ENCODE measurements at places on chromosomes 2 and 18. TPM values are rescaled to one million over a fixed set of nuclear protein-coding genes. Genes with fewer than 3 reads are reported as not detected.

GRCh38 chr2:238811759-238812158 is 36.1 kb upstream of the TWIST2 start:
- no peak for ATAC-seq

- peak; percentile 24 for ATAC-seq
Measured at GRCh38 chr2:43356774-43357173, 130.4 kb upstream of the ZFP36L2 start.

DNA sequence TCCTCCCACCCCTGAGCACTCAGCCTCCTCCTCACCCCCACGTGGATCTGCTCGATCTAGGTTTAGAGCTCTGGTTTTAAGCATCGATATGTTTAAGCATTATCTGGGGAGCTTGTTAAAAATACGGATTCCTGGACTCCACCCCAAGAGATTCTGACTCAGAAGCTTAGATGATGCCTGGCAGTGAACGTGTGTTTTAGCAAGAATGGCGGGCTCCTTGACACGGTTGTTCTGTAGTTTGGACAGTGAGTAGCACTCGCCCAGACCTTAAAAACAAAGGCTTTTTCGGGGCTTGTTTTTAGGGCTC is 47.3 kb downstream of the LDLRAD4 start:
- no peak for ATAC-seq

- ATAC-seq: no peak
Measured at GRCh38 chr2:112061840-112062239, 6.8 kb downstream of the TMEM87B start.

PIEZO2 gene
- total RNA-seq: 1.7 TPM

TDRD15 gene
- 0.05 TPM for total RNA-seq

STEAP3 gene
- total RNA-seq: 60.0 TPM

DNA sequence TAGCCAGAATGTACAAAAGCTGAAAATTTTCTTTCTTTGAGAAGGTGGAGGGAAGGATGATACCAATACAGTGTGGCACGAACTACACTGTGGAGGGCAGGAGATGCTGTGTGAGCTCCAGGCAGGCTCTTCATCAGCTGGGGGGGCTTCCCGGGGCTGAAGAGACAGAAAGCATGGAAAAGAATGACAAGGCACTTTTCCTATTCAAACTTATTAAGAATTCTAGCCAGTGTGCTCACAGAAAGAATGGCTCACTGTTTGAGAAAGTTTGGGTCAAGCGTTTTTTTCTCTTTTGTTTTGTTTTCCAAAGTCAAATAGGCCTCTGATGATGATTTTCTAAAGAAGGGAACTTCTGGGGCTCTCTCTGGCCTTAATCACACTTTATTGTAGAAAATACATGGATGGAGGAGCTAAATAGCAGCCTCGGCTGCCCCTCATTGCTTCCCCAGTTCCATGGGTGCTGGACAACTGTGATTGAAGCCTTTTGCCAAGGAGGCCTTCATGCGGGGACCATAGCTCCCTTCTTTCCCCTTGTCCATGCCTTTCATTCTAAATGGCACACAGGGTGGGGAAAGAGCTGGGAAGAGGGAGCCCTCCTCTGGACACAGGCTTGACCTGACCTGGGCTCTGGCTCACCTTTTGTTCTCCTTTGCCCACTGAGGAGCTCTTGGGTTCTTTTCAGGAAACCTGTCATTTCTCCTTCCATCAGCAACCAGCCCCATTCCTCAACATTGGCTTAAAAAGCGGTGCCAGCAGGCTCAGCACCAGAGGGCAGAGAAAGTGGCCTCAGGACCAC is 130.6 kb downstream of the TDRD15 start:
- peak; percentile 18 for ATAC-seq

- ATAC-seq: peak; percentile 26
Measured at GRCh38 chr2:129490641-129491040, 488.8 kb upstream of the RAB6C start.

RBKS gene
- 2.8 TPM for total RNA-seq

SPP2 gene
- total RNA-seq: 0.53 TPM

DNA sequence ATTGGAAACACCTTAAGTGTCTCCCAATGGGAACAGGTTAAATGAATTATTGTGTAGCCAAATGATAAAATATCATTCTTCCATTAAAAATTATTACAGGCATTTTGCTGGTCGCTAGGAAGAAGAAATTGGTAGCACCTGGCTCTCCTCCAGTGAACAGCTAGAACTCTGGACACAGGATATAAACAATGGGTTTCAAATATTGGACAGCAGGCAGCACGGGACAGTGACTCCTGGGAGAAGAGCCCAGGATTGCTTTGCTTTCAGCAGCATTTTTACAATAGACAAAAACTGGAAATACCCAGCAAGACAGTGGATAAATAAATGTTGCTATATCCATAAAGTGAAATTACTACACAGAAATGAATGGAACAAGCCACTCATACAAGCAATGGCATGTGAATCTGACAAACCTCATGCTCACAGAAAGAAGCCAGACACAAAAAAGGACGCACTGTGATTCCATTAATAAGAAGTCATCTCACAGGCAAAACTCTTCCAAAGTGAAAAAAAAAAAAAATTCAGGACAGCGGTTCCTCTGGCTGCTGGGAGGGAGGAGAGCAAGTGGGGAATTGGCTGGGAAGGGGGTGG is 50.5 kb downstream of the LAMA1 start:
- ATAC-seq: no peak

SLC14A1 gene
- total RNA-seq: 1.1 TPM

- ATAC-seq: no peak
Measured at GRCh38 chr2:20348542-20348941, 2.1 kb downstream of the PUM2 start.

LYPD6 gene
- 4.6 TPM for total RNA-seq

NR4A2 gene
- 0.23 TPM for total RNA-seq

DNA sequence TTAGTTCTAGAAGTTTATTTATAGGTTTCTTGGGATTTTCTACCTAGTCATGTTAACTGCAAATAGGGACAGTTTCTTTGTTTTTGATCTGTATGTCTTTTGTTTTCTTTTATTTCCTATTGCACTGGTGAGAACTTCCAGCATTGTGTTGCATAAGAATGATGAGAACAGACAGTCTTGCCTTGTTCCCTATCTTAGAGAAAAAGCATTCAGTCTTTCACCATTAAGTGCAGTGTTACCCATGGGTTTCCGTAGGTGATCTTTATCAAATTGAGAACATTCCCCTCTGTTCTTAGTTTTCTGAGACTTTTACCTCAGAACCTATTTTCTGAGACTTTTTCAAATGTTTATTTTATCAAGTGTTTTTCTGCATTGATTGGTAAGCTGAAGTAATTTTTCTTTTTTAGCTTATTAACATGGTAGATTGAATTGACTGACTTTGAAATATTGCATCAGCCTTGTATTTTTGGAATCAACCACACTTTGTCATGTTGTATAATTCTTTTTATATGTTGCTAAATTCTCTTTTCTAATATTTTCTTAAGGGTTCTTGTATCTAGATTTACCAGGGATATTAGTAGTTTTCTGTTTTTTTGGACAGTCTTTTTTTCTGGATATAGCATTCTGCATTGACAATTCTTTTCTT is 17.2 kb downstream of the MFSD6 start:
- ATAC-seq: peak; percentile 12

EMILIN1 gene
- total RNA-seq: 1.5 TPM

GRCh38 chr2:40458271-40458794 is 6.4 kb upstream of the SLC8A1 start:
- ATAC-seq: no peak

GRCh38 chr2:26613241-26614215 is 27.6 kb downstream of the CIB4 start:
- ATAC-seq: peak; percentile 53

- peak; percentile 84 for ATAC-seq
Measured at GRCh38 chr2:223972656-223973102, 15.4 kb downstream of the MRPL44 start.

SERPINB12 gene
- not detected for total RNA-seq

ZBTB7C gene
- 11.2 TPM for total RNA-seq

TEX51 gene
- not detected for total RNA-seq

- ATAC-seq: no peak
Measured at GRCh38 chr2:88930659-88931058, 239.2 kb downstream of the RPIA start.

DNA sequence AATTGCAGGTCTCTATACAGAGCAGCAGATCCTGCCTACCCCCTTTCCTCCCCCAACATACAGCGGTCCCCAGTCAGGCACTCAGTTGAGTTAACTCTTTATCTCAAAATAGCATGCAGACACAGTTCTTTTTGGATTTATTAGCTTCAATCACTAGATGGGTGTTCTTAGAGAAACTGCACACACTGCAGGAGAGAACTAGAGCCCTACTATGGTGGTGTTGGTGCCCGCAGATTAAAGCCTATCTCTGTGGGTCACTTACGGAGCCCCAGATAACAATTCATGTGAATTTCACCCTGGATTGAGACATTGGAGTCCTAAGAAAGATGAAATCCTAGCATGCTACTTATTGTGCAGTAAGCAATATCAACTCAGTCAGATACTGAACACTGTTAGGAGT is 11.9 kb downstream of the ADD2 start:
- ATAC-seq: no peak

DNA sequence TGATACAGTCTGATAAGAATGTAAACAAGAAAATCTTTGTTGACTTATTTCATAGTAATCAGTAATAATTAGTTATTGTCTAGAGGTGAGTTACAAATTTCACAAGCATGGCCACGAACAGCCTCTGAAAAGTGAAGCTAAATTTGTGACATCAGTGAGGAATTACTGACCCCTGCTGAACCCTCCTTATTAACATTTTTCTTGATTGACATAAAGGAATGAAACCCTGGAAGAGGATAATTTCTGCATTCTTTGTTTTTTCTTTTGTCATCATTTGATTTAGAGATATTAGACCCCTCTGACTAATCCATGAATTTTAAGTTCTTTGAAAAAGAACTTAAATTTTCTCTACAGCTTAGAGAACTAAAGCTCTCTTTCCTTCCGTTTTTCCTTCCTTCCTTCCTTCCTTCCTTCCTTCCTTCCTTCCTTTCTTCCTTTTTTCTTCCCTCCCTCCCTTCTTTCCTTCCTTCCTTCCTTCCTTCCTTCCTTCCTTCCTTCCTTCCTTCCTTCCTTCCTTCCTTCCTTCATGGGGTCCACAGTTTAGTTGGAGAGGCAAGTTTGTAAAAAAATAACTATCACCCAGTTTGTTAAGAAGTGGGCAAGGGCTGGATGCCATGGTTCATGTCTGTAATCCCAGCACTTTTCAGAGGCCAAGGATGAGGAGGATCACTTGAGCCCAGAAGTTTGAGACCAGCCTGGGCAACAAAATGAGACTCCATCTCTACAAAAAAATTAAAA is 387.0 kb downstream of the MTX2 start:
- ATAC-seq: no peak

C2orf68 gene
- 44.6 TPM for total RNA-seq

IL36A gene
- not detected for total RNA-seq

GRCh38 chr2:128506534-128506933 is 187.9 kb upstream of the HS6ST1 start:
- no peak for ATAC-seq

GRCh38 chr18:63829886-63830285 is 54.7 kb downstream of the SERPINB7 start:
- ATAC-seq: no peak

GRCh38 chr2:43210467-43211303 is 15.7 kb downstream of the ZFP36L2 start:
- peak; percentile 95 for ATAC-seq

MARCHF4 gene
- total RNA-seq: 0.13 TPM

- no peak for ATAC-seq
Measured at GRCh38 chr2:218518876-218519275, 49.3 kb downstream of the USP37 start.

DNA sequence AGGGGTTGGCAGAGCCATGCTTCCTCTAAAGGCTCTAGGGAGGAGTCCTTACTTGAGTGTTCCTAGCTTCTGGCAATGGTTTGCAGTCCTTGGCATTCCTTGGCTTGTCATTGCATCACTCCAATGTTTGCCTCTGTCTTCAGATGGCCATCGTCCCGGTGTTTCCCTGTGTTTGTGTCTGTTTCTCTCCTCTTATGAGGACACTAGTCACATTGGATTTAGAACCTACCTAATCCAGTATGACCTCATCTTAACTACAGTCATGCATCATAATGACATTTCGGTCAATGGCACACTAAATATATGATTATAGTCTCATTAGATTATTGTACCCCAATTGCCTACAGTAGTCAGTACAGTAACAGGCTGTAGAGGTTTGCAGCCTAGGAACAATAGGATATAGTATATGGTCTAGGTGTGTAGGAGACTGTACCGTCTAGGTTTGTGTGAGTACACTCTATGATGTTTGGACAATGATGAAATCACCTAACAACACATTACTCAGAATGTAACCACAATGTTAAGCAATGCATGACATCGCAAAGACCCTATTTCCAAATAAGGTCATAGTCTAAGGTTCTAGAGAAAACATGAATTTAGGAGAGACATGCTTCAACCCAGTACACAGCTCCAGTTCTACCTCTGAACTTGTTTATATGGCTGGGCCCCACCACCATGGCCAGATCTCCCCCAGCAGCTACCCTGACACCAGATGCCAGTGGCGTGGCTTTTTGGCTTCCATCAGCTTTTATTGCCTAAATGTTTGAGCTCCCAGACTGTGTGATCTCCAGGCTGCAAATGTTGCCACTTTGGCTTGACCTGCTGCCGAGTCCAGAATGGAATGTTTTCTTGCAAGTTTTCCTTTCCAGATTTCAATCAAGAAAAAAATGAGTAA is 22.1 kb downstream of the SRD5A2 start:
- no peak for ATAC-seq

- no peak for ATAC-seq
Measured at GRCh38 chr2:101341421-101341820, 32.9 kb upstream of the RNF149 start.

SERPINB11 gene
- total RNA-seq: 0.32 TPM

GAREM1 gene
- total RNA-seq: 12.8 TPM

EN1 gene
- 1.1 TPM for total RNA-seq

GRCh38 chr2:132448771-132449170 is 32.2 kb downstream of the GPR39 start:
- peak; percentile 71 for ATAC-seq

- ATAC-seq: no peak
Measured at GRCh38 chr2:157339965-157340655, 14.5 kb upstream of the ERMN start.

CD226 gene
- 0.68 TPM for total RNA-seq

DNA sequence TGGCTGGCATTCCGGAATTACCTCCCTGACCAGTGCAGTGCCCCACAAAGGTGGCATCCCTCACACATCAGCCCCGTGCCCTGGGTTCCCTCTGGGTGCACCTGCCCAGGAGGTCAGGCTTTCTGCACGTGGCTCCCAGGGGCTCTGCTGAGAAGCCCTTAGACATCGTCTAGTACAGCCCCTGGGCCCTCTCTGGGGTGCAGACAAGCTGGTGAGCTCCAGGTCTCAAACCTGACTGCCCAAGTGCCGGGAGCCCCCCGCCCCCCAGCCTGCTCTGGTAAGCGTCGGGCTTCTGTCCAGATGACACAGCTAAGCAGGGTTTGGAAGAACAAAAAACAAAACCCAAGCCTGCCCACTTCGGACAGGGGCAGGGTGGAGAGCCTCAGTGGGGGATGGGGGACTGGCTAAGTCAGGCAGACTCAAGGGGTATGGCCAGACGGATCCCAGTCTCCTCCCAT is 20.2 kb downstream of the TWIST2 start:
- no peak for ATAC-seq

CTIF gene
- 85.9 TPM for total RNA-seq

DNA sequence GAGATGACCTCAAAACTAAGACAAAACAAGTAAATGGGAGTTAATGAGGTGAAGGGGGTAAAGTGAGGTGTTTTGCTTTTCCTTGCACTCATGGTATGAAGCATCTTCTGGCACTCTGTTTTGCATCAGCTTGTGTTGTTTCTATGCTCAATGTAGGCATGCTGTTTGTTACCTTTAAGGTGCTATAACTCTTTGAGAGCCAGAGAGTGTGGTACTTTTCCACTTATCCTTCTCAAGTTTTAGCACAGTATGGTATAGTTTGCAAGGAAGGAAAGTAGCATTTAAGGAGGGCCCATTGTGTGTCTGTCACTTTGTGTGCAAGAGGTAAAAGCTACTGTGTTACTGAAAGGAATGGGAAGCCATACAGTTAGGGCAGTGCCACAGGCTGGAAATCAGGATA is 17.5 kb upstream of the CXCR4 start:
- ATAC-seq: no peak

All from motor neuron (in vitro differentiated cells).